ENCODE measurements at places on chromosomes 12 and 14.

DNA sequence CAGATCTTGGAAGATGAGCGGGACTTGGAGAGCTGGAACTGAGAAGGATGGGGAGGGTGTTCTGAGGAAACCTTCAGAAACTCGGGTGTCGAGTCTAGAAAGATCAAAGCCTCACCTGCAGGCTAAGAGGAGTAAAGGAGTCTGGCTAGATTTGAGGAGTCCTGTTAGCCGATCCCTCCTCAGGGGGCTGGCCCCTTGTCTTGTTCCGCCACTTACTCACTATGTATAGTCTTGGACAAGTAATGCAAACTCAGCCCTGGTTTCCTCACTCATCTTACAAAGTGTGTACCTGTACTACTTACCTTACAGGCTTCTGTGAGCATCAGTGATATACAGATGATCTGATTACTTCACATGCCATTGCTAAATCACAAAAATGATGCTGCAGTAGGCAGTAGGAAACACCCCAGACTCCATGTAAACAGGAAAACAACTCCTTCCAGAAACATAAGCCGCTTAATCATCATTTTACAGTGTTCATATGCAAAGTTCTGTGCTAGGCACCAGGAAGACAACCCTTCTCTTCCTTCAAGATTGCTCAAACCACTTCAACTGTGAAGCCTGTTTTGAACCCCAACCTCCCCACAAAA lies 2.0 kb upstream of the SPTLC2 start:
- no peak for DNase-seq

- no peak for DNase-seq
These were observed 62.5 kb upstream of the TBX3 start for GRCh38 chr12:114746297-114747011.

- no peak for DNase-seq
These were observed 11.6 kb upstream of the SMCO2 start for GRCh38 chr12:27434673-27435565.

DNA sequence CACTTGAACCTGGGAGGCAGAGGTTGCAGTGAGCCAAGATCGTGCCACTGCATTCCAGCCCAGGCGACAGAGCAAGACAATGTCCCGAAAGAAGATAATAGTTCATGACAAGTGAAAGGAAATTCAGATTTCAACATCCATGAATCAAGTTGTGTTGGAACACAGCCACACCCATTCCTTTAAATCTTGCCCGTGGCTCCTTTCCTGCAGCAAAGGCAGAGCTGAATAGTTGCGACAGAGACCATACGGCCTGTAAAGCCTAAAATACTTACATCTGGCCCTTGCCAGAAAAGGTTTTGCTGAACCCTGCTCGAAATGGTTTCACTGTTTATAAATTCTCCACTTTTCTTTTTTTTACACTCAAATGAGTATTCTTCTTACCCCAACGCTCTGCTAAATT lies 17.7 kb upstream of the ITPK1 start:
- no peak for DNase-seq

DNA sequence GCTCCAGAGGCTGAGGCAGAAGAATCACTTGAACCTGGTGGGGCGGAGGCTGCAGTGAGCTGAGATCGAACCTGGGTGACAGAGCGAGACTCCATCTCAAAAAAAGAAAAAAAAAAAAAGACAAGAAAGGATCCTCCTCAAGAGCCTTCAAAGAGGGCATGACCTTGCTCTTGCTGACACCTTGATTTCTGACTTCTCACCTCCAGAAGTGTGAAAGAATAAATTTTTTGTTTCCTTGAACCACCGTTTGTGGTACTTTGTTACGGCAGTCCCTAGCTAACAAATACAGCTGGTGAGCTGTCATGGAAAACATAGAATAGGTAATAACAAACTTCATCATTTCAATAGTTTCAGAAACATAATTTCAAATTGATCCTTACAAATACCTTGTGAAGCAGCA lies 1.9 kb upstream of the ACTR10 start:
- no peak for DNase-seq

- no peak for DNase-seq
These were observed 182.5 kb downstream of the VRK1 start for GRCh38 chr14:96979611-96980074.

DNA sequence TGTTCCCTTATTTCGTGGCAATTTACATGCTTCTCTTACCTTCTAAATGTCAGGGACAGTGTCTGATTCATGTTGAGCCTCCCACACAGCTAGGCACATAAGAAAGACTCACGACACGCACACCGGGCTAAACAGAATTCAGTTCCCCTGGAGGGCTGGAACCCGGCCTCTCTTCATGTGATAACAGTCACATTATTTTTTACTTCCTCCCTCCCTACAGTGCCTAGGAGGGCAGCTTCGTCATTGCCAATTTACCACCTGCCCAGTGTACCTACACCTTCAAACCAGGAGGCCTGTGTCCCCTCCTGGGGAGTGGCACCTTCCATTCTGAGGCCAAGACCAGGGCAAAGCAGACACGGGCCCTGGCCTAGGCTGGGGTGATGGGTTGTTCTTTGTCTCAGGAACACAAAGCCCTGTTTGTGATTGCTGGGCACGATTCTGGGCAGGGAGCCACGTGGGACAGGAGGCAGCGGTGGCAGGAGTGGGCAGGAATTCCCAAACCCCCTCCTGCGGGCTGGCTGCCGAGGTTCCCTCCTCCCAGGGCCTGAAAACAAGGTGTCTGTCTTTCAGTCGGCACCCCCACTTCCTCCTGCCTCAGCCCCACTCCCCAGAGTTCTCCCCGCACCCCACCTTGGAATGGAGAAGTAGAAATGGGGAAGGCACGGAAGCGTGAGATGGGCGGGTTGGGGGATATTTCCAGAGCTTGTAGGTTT lies 6.8 kb upstream of the RASAL1 start:
- no peak for DNase-seq

- no peak for DNase-seq
These were observed 99.8 kb upstream of the TMTC1 start for GRCh38 chr12:29883525-29883924.

- DNase-seq: no peak
These were observed 4.4 kb downstream of the BDKRB1 start for GRCh38 chr14:96260341-96260821.

GRCh38 chr12:131279281-131279921 lies 325.7 kb downstream of the ADGRD1 start:
- no peak for DNase-seq

DNA sequence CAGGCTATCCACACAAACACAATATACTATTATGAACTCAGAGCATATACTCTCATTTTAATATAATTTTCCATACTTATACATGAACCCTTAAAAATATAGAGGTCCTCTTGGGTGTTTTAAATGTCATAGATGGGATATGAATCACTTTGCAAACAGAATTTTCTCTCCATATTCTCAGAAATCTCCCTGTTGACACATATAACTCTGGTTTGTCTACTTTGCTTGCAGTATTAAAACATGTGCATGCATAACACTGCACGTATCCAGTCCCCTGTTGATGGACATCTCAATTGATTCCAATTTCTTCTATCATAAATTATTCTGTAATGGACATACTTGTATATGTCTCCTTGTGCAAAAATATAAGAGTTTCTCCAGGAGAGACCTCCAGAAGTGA lies 417.5 kb upstream of the TBX3 start:
- DNase-seq: no peak

- no peak for DNase-seq
These were observed 375.2 kb upstream of the FLRT2 start for GRCh38 chr14:85154714-85155113.

DNA sequence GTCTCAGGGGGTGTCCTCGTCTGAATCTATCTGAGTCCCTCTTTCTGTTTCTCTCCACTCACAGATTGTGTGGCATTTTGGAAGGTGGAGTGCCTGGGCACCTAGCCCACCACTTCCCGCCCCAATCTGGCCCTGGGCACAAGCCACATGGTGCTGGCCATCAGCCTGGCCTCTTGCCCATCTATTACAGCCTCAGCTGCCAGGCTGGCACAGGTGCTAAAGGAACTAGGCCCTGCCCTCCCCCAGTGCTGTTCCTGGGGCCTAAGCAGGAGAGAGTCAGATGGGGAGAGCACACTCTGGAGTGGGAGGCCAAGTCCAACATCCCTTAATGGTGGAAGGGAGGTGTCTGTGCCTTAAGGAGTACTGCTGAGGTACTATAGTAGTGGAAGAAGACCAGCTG lies 8.3 kb upstream of the CALCOCO1 start:
- no peak for DNase-seq

DNA sequence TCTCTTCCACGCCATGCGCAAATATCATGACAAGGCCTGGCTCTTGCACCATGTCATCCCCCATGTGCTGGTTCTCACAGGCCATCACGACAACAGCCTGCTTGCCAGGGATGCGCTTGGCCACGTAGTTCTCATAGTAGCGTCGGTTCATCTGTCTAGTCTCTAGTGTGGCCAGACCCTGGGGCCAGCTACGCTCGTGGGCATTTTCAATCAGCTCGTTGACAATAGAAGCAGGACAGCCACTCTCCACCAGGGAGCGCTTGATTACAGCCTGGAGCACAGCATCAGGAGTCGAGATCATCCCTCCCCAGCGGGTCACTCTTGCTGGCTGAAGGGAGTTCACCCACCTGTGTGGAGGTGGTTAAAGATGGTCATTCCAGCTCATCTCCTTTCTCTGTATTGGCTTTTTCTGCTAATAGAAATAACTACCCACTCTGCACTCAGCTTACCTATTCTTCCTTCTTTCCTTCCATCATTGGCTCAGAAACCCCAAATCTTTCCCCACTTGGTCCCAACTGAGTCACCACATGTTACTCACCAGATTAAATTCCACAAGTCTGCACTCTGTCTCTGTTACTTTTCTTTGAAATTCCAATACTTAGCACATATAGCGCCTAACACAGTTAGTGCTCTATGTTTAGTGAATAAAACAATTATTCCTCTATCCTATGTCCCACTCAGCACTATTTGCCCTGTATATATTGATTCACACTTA lies 15.1 kb downstream of the RNF41 start:
- no peak for DNase-seq

DNA sequence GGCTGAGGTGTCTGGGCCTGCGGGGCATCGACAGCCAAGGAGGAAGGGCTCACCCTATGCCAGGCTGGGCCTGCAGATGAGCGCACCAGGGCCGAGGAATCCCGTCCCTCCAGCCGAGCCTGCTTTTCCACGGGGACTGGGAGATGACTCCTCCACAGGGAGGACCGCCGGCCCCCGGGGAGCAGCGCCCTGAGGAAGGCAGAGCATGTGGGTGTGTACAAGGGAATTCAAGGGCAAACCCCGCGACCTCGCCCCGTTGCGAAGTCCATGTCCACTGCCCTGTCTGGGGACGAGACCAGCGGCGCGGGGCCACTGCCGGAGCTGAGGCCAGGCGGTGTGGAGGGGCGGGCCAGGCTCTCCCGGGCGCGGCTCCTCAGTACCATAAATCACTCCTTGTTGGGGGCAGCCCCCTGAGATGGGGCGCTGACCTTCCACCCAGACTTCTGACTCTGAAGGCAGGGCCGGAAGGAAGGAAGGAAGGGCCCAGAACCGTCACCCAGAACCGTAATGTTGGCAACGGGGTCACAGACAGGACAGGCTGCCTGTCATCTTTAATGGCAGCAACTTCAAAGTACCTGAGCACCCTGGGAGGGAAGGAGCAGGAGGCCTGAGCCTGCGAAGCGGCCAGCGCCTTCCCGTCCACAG lies 52.5 kb downstream of the RNF34 start:
- no peak for DNase-seq

DNA sequence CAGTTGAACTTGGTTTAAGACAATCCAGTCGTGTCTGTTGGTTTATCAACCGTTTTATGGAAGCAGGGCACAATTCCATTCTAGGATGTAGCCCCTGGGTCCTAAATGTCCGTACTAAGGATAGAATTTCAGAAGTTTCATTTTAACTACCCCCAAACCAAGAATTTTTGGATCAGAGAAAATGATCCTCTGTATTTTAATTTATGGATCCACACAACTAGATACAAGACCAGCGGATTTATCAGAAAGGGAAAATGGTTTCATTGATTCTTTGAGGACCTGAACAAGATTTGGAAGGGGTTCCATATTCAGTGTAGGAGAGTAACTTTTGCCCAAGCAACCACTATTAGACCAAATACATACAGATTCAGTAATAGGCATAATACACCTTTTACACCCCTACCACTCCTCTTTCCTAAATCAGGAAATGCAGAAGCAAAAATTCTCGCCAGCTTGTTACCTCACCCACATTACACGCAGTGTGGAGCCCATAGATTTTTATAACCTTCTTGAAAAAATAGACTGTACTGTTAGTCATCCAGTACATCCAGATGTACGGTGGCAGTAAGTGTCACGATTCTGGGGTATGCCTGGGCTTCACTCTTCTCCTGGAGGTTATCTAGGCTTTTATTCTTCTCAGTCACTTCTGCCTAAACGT lies 1.4 kb upstream of the FBXL14 start:
- DNase-seq: no peak

DNA sequence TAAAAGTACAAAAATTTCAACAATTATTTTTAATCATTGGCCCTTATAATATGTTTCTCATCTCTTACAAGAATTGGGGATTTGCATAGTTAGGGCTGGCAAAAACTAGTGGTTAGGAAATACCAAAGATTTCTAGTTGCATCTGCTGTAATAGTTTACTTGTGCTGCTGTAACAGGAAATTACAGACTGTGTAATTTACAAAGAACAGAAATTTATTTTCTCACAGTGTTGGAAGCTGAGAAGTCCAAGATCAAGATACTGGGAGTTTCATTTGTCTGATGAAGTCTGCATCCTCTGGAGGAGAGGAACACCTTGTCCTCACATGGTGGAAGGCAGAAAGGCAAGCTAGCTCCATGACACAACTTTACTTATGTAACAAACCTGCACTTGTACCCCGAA lies 157.0 kb downstream of the FLRT2 start:
- no peak for DNase-seq

DNA sequence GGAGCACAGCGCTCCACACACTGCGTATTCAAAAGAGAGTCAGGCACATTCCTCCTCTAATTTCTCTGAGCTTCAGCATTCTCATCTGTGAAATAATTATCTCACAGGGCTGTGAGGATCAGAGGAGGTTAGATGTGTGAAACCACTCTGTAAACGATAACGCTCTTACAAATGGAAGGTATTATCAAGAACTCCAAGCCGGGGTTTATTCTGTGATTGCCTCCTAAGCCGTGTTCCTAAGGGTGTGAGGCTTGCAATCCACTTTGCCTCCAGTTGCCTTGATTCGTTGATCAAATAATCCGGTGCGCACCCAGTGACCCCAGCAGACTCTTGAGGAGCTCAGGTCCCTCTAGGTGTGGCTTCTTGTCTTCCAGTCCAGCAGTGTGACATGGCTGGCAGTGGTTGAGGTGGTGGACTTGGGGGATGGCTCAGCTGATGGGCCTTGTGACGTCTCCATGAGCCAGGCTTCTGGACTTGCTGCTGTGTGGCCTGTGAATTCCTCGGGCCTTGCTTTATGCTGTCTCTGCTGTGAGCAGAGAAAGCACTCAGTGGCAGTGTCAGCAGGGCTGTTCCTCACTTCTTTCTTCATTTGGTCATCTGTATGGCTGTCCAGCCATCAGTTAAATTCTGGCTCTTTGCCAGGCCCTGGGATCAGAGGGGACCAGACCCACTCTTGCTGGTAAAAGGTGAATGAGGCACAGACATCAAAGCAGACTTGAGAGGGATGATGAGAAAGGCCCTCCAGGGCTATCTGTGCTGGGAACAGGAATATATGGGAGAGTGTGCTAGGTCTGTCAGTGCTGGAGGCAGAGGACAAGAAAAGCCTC lies 71.0 kb downstream of the SLC25A47 start:
- DNase-seq: no peak
